Calu3 (cell line): ENCODE measurements at places on chromosomes 2 and 18. TPM values are rescaled to one million over a fixed set of nuclear protein-coding genes. Genes with fewer than 3 reads are reported as not detected.

GALNT1 gene
- 105 and 137 TPM in 2 replicates for total RNA-seq

- H3K36me3 ChIP-seq: no peaks in the 10 kb centered on the region
- H3K27ac ChIP-seq: no peak overlapping the region
- H3K4me1 ChIP-seq: no peaks in the 10 kb centered on the region
- no peaks in the 10 kb centered on the region for H3K27me3 ChIP-seq
- no peak overlapping the region for H3K4me3 ChIP-seq
These were observed 379.4 kb downstream of the CDH2 start for GRCh38 chr18:27797484-27797883.

DNA sequence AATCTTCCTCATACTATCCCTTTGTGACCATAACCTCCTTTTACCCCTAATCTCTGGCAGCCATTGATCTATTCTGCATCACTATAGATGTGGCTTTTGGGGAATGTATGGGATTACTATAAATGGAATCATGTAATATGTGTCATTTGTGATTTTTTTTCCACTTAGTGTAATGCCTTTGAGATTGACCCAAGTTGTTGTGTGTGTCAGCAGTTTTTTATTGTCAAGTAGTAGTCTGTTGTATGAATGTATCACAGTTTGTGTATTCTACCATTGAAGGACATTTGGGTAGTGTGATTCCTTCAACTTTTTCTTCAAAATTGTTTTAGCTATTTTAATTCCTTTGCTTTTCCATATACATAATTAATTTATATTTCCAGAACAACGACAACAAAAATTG lies 18.6 kb downstream of the VRK2 start:
- no peaks in the 10 kb centered on the region for H3K36me3 ChIP-seq
- H3K27me3 ChIP-seq: no peaks in the 10 kb centered on the region
- no peak for DNase-seq
- no peaks in the 10 kb centered on the region for H3K4me1 ChIP-seq
- no peak overlapping the region for H3K4me3 ChIP-seq
- no peak overlapping the region for H3K27ac ChIP-seq

- H3K36me3 ChIP-seq: no peaks in the 10 kb centered on the region
- no peaks in the 10 kb centered on the region for H3K27me3 ChIP-seq
- no peak for DNase-seq
- no peak overlapping the region for H3K4me3 ChIP-seq
- no peaks in the 10 kb centered on the region for H3K4me1 ChIP-seq
These were observed 645.5 kb upstream of the ID2 start for GRCh38 chr2:8036366-8036765.

DNA sequence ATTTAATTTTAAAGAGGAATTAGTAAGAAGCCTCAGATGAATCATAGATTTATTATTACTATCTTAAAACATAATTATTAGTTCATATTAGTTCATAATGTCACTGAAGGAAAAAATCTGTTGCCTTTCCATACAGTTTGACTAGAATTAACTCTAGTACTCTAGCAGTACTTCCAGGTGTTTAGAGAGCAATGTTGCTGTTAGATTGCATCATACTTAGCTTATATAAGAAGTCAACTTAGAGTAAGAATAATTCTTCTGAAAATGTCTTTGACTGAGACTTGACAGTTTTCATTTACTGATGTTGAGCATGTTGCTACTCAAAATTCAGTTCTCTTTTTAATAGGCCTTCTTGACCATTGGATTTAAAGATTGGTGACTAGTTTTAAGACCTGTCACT lies 4.7 kb downstream of the RAB3GAP1 start:
- no peaks in the 10 kb centered on the region for H3K27me3 ChIP-seq
- no peak for DNase-seq
- no peak overlapping the region for H3K4me3 ChIP-seq
- H3K4me1 ChIP-seq: peaks cover 27% of the 10 kb centered on the region

- no peak overlapping the region for H3K27ac ChIP-seq
- peaks cover 2% of the 10 kb centered on the region for H3K4me1 ChIP-seq
- no peaks in the 10 kb centered on the region for H3K27me3 ChIP-seq
- H3K4me3 ChIP-seq: no peak overlapping the region
- DNase-seq: no peak
- no peaks in the 10 kb centered on the region for H3K36me3 ChIP-seq
These were observed 297.4 kb upstream of the FBXO11 start for GRCh38 chr2:48203668-48204067.

GRCh38 chr18:3451183-3451988 lies 1.4 kb downstream of the TGIF1 start:
- peak; percentile 91 for DNase-seq
- H3K4me3 ChIP-seq: peak overlapping the region; percentile 92
- H3K4me1 ChIP-seq: peaks cover 5% of the 10 kb centered on the region
- peak overlapping the region; percentile 95 for H3K27ac ChIP-seq
- peaks cover 96% of the 10 kb centered on the region for H3K36me3 ChIP-seq

GRCh38 chr2:48170281-48170680 lies 264.0 kb upstream of the FBXO11 start:
- no peak overlapping the region for H3K4me3 ChIP-seq
- DNase-seq: no peak
- no peak overlapping the region for H3K27ac ChIP-seq
- H3K4me1 ChIP-seq: no peaks in the 10 kb centered on the region

DNA sequence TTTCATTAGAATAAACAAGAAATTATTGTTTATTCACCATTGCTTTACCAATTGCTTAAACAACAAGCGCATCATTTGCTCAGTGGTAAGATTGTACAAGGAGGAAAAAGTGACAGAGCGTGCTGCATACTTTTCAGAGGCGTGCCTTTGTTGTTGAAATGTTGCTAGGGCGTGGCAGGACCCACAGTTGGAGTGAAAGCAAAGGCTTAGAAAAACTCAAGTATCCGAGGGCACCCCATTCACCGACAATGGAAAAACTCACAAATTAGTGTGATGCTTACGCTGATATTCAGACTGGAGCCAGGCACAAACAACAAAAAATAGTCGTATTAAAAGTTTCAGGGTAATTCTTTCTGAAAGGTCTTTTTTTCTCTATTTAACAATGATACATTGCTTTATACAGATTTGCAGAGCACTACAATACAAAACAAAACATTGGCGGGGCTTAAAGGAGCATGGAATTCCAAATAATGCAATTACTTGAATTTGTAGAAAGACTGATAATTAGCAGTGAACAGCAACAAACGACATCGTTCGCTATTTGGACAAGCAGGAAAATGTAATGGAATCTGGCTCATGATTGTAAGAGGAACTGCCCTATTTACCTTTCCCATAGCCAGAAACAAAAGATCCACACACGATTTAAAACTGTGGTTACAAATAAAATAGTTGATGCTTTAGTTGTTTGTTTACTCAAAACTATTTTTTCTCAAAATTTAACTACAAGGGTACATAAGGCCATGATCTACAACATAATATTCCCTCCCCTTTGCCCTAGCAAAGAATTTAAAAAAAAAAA lies 37.8 kb upstream of the RTTN start:
- H3K4me1 ChIP-seq: peaks cover 11% of the 10 kb centered on the region
- no peaks in the 10 kb centered on the region for H3K27me3 ChIP-seq

- H3K27me3 ChIP-seq: no peaks in the 10 kb centered on the region
- no peaks in the 10 kb centered on the region for H3K36me3 ChIP-seq
- H3K4me1 ChIP-seq: no peaks in the 10 kb centered on the region
- DNase-seq: no peak
These were observed 108.0 kb downstream of the USP34 start for GRCh38 chr2:61362873-61363272.

GRCh38 chr18:6486764-6487426 lies 72.2 kb upstream of the L3MBTL4 start:
- no peak for DNase-seq
- H3K4me1 ChIP-seq: no peaks in the 10 kb centered on the region
- H3K27me3 ChIP-seq: peaks cover 14% of the 10 kb centered on the region
